Stimulated activated CD8-positive, alpha-beta memory T cell treated with anti-CD3 and anti-CD28 coated beads, Interleukin-4, amount 100 ng/mL, for 4 hours (primary cell): ENCODE measurements at places on chromosomes 3 and 15.

- no peak for DNase-seq
These were observed 33.7 kb downstream of the VIPR1 start for GRCh38 chr3:42535981-42536784.

- DNase-seq = no peak
These were observed 102.1 kb downstream of the FBXL22 start for GRCh38 chr15:63699101-63699785.

DNA sequence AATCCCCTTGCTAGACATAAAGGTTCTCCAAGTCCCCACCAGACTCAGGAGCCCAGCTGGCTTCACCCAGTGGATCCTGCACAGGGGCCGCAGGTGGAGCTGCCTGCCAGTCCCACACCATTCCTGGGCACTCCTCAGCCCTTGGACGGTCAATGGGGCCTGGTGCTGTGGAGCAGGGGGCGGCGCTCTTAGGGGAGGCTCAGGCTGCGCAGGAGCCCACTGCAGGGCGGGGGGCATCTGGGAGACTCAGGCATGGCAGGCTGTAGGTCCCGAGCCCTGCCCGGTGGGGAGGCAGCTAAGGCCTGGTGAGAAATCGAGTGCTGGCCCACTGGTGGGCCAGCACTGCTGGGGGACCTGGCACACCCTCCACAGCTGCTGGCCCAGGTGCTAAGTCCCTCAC, 75.1 kb upstream of the TBC1D5 start:
- no peak for DNase-seq

DNA sequence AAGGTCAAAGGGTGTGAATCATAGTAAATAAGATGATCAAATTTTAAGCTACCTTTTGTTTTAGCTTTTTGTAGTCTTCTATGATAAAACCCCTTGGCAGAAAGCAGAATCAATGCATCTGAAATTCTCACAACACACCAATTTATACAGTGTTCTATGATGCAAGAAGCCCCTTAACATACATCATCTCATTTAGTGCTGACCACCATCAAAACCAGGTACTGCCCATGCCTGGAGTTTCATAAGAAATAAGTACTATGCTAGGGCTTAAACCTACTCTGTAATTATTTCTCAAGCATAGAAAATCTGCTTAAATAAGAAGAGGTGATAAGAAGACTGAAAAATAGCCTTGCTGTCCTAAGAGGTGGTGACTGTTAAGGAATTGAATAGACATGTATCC, 67.6 kb downstream of the NBEAL2 start:
- no peak for DNase-seq

DNA sequence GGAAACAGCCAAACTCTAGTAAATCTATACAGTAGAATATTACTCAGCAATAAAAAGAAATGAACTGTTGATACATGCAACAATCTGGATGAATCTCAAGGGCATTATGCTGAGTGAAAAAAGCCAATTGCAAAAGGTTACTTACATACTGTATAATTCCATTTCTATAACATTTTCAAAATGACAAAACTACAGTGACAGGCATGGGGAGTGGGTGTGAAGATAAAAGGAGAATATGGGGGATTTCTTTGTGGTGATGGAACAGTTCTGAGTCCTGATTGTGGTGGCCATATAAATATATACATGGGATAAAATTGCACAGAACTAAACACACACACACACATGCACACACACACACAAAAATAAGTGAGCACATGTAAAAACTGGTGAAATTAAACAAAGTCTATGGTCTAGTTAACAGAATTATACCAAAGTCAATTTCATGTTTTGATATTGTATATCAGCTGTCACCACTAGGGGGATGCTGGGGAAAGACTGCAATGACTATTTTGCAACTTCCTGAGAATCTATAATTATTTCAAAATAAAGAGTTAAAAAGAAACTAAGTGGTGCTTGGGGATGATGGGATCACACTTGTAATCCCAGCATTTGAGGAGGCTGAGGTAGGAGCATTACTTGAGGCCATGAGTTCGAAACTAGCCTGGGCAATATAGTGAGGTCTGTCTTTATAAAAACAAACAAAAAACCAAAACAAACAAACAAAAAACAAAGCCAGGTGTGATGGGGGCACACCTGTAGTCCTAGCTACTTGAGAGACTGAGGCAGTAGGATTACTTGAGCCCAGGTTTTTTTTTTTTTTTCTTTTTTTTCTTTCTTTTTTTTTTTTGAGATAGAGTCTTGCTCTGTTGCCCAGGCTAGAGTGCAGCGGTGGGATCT, 66.0 kb downstream of the SPTSSB start:
- DNase-seq = no peak

- DNase-seq = no peak
These were observed 530.7 kb downstream of the ZIC1 start for GRCh38 chr3:147939839-147940238.

GRCh38 chr3:194632809-194633348, 340 bp downstream of the TMEM44 start:
- no peak for DNase-seq

GRCh38 chr15:43440721-43441281, 52.2 kb downstream of the TP53BP1 start:
- DNase-seq = no peak

DNA sequence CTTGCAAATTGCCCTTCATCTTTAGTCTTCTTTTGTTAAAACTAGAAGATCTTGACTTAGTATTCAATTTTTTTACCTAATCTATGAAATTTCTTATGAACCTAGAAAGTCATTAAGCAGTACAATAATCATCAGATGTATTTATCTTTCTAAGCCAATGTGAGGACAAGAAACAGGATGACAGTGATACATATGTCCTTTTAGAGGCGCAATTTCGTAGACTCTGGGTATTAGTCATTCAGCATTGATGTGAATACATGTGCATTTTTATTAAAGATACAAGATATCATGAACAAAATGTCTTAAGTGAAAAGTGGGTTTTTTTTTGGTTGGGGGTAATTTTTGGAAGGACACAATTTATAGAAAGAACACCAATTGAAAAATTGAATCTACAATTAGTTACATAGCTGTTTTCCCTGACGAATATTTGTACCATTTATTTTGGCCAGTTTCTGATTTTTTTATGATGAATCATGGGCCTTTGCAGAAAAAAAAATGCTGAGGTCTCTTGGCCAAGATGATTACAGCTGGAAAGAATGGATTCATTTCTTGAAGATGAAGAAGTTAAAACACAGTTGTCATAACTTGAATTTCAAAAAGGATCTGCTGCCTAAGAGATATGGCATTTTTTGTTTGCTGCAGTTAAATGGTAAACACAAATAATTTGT, 48.9 kb upstream of the AGTR1 start:
- DNase-seq = no peak

DNA sequence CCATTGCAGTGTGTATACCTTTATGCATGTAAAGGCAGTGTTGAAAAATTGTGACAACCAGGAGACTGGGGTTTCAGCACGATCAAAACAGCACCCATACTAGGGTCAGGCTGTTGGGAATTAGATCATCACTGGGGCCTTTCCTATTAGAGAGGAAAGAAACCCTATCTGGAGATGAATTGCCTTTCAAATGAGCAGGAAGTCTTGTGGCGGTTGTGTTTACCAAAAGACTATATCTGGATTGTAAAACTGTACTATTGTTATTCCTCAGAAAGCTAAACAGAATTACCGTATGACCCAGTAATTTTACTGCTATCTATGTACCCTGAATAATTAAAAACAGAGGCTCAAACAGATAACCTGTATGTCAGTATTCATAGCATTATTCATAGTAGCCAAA, 10.1 kb downstream of the UBE2E1 start:
- no peak for DNase-seq

DNA sequence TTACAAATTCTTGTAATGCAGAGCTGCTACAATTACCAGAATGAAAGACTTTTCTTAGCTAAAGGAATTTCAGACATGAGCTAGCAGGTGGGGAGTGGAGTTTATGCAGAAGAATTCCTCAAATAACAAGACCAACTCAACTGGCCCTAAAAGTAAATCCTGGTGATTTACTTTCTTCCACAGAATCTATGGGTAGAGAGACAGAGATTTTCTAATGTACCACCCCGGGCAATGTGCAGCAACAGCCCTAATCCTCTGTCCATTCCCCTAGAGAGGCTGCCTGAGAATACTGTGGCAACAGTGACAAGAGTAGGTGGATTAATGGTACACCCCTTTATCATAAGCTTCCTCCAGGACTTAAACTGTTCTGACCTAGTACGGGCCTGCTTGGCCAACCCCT, 55.2 kb downstream of the AQR start:
- DNase-seq = no peak

- no peak for DNase-seq
These were observed 101.7 kb downstream of the ZNF609 start for GRCh38 chr15:64562003-64562640.

DNA sequence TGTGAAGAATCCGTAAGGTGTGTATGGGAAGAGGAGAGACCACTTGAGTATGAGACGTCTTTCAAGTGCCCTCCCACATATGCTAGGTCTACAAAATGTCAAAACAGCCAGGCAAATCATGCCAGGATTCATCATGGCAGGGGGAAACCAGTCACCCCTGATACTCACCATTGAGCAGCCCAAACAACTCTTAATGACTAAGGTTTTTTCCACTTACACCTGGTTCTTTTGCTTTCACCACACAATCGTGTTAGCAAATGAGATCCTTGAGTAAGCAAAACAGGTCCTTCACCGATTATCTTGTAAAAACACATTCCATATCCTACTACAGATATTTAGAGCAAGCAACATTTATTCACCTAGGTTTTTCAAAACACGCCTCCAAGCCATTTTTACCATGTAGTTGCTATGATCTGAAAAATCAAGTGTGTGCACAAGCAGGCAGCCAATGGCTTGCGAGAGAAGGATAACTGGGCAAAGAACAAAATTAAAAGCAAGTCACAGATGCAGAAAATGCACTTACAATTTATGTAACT, 177.5 kb upstream of the LPP start:
- no peak for DNase-seq

GRCh38 chr3:123143669-123144411, 57.9 kb upstream of the SEC22A start:
- DNase-seq = no peak

- no peak for DNase-seq
These were observed 233.3 kb downstream of the OPA1 start for GRCh38 chr3:193826159-193826795.

DNA sequence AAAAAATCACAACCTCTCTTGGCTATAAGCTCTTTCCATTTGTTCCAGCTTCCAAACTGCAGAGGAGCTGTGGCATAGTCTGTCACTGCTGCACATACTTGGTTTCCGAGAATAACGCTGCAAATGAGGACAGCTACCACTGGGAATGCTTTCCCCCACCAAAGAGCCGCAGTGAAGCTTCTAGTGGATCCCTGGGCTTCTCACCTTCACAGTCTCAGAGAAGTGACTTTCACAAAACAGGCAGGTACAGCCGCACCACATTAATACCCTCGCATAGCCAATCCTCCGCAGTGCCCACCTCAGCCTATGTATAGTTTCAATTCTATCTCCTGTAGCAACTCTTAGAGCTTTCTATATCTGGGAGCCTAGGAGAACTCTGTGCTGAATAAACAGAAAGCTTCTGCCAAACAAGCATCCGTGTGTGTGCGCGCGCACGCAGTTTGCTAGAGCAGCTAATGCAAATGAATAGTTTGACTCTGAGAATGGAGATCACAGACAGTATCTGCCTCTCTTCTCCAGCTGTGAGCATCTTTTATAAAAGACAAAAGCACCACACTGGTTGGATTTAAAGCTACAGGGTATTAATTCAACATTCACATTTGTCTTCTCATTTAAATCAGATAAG, 81.9 kb upstream of the PLXND1 start:
- DNase-seq = no peak

DNA sequence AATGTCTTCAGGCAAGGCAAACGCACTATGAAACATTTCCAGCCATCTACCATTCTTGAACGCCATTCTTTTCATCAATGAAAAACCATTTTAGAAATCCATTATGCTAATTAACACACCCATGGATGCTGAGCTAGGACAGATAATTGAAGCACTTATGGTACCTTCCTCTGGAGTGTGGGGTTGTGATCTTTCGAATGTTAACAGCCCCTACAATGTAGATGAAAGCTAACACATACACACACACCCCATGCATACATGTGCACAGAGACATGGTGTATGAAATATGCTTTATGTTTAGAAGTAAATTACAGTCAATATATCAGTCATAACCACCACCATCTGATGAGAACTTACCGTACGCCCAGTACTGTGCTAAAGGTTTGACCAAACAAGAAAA, 189.1 kb downstream of the SHQ1 start:
- DNase-seq = no peak

DNA sequence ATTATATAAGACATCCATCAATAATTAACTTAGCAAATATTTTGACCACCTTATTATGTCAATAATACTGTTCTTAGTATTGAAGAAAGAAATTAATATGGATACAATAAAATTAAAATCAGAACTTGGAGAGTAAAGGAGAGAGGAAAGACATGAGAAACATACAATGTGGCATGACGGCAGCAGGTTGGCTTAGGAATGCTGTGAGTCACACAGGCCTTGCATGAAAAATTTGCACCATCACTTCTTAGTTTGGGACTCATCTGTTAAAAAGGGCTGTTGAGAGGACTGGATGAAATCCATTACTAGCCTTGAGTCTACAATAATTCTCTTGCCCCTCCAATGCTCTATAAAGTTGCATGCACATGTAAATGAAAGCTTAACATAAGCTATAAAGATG, 880.8 kb downstream of the ROBO1 start:
- no peak for DNase-seq
